ENCODE measurements at places on chromosomes 6 and 20. TPM values are rescaled to one million over a fixed set of nuclear protein-coding genes. Genes with fewer than 3 reads are reported as not detected.

- H3K27me3 ChIP-seq, result no peaks in the 10 kb centered on the region
- no peak overlapping the region for H3K4me3 ChIP-seq
- peaks cover 2% of the 10 kb centered on the region for H3K36me3 ChIP-seq
- H3K27ac ChIP-seq, result no peak overlapping the region
These were observed 113.3 kb downstream of the SASH1 start for GRCh38 chr6:148455674-148456558.

DNA sequence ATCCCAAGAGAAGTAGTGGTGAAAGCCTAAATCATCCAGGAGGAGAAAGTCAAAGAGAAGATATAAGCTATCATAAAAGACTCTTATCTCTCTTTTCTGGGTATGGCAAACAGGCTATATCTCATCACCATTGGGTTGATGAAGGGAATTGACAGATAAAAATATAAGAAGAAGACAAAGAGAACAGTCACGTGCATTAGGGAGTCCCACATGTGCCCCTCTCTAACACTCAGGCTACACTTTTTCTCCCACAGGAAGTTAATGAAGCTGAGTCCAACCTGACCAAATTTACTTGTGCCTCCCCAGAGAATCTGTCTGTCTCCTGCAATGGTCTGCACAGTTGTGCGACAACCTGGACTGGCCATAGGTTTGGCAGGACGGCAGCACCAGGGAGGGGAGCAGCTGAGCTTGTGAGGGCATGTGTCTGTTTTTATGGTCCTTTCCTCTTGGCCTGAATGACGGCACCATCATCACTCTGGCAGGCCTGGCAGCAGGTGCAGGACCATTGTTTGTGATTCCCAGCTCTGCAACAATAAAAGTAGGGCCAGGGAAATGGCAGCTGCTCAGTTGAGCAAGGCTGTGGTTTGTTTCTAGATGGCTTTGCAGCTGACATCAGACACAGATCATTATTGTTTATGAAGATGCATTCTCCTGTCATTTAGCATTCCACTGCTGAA, 144.5 kb upstream of the MCHR2 start:
- no peaks in the 10 kb centered on the region for H3K27me3 ChIP-seq
- no peak overlapping the region for H3K27ac ChIP-seq
- no peak for DNase-seq
- H3K4me1 ChIP-seq, result no peaks in the 10 kb centered on the region

ORC3 gene
- 30.1 TPM for total RNA-seq

ME1 gene
- total RNA-seq, result 9.5 TPM

GRCh38 chr6:138491017-138491416, 8.3 kb downstream of the NHSL1 start:
- H3K4me3 ChIP-seq, result no peak overlapping the region
- no peak overlapping the region for H3K27ac ChIP-seq
- H3K4me1 ChIP-seq, result peaks cover 46% of the 10 kb centered on the region
- DNase-seq, result no peak

GRCh38 chr6:122389704-122390372, 9.6 kb upstream of the HSF2 start:
- no peak overlapping the region for H3K27ac ChIP-seq
- H3K36me3 ChIP-seq, result no peaks in the 10 kb centered on the region
- no peak for DNase-seq
- H3K27me3 ChIP-seq, result peaks cover 33% of the 10 kb centered on the region
- peaks cover 1% of the 10 kb centered on the region for H3K4me1 ChIP-seq

PROKR2 gene
- total RNA-seq, result not detected
